ENCODE measurements at places on chromosomes 7 and 10. TPM values are rescaled to one million over a fixed set of nuclear protein-coding genes. Genes with fewer than 3 reads are reported as not detected.

The MMP21 gene
- not detected for total RNA-seq

- no peak for DNase-seq
These were observed 287.4 kb downstream of the SKIDA1 start for GRCh38 chr10:21238044-21238443.

DNA sequence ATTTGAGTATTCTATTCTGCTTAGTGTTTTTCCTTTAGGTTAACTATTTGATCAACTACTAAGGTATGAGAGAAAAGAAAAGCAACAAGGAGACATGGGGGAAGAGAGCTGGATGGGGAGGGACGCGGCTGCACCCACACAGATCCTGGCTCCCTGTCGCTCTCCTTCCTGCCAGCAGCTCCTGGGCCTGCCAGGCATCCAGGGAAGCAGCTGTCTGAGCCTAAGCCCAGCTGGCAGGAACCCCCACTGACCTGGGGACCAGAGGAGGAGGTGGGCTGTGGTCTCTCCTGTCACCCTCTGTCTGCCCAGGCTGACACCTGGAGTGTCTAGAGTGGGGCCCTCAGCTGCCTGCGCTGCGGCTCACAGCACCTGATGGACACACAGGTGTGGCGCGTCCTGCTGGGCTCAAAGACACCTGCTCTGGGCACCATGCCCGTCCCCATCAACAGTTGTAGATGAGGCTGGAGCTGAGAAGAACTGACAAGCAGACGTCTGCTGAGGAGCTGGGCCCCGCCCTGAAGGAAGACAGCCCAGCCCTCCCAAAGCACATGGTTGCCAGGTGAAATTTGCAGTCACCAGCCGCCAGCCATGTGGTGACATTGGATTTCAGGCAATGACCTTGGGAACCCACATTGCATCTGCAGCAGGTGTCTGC lies 207.9 kb downstream of the PLXNA4 start:
- DNase-seq, result no peak

DNA sequence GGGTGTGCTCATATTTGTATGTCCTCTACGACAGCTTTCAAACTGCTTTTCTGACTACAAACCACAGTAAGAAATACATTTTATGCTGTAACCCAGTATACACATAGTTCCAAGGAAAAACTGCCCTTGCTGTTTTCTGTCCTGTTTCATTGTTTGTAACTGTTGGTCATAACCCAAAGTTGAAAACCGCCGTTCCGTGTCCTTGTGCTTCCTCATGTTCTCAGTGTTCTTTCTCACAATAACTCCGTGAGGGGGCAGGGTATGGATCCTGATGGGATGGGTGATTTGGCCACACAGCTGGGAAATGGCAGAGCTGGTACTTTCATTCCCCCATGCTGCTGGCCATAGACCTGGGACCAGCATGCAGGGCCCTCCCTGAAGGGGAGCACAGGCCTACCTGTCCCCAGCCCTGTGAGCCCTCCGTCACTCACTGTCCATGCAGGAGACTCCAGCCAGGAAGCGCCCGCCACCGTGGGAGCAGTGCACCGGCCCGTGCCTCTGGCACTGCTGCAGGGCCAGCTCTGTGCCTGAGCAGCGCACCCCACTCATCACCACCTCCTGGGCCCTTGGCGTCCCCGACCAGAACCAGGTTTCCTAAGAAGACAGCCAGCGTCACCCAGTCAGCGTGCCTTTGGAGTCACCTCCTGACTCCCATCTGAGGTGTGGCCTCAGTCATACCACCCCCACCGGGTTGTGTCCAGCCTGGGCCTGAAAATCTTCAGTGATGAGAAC lies 12.7 kb downstream of the LOXL4 start:
- no peak for DNase-seq

GRCh38 chr7:151236406-151236805 lies 4.1 kb downstream of the CHPF2 start:
- no peak for DNase-seq

All from suprapubic skin (tissue), 4 donors.